ENCODE measurements at places on chromosomes 5 and 9. TPM values are rescaled to one million over a fixed set of nuclear protein-coding genes. Genes with fewer than 3 reads are reported as not detected.

Gene IFNA2
- not detected for total RNA-seq

Gene ADAMTS16
- not detected for total RNA-seq

Gene S100Z
- total RNA-seq: not detected

Gene TPRN
- 4.8 TPM for total RNA-seq

Gene CLPTM1L
- total RNA-seq: 390 TPM

Gene DAB2
- 0.34 TPM for total RNA-seq

Gene TRIP13
- total RNA-seq: 1.0 TPM

Gene NEUROG1
- not detected for total RNA-seq

Gene RC3H2
- 81.7 TPM for total RNA-seq

Gene MARCOL
- total RNA-seq: not detected

Gene PCDHB11
- 0.85 TPM for total RNA-seq

Gene QRFP
- not detected for total RNA-seq

Gene RETREG1
- 1.0 TPM for total RNA-seq

Gene AGPAT2
- total RNA-seq: 42.0 TPM

Gene CDK5RAP2
- 49.8 TPM for total RNA-seq

Gene ELAVL2
- total RNA-seq: 0.57 TPM

Gene IL9
- not detected for total RNA-seq

Gene AGXT2
- total RNA-seq: not detected

Gene SCGB3A2
- not detected for total RNA-seq

Gene SVEP1
- under 0.01 TPM for total RNA-seq

Gene CDH12
- not detected for total RNA-seq

Gene PCDHA4
- total RNA-seq: 2.3 TPM

Gene ECM2
- total RNA-seq: 1.7 TPM

Gene CDX1
- total RNA-seq: not detected
